Effector CD4-positive, alpha-beta T cell (primary cell): ENCODE measurements at places on chromosomes 7 and 10.

- no peak for DNase-seq
These were observed 141.1 kb downstream of the MAPK8 start for GRCh38 chr10:48447356-48448215.

- no peak for DNase-seq
These were observed 16.5 kb downstream of the GBF1 start for GRCh38 chr10:102261842-102262241.

DNA sequence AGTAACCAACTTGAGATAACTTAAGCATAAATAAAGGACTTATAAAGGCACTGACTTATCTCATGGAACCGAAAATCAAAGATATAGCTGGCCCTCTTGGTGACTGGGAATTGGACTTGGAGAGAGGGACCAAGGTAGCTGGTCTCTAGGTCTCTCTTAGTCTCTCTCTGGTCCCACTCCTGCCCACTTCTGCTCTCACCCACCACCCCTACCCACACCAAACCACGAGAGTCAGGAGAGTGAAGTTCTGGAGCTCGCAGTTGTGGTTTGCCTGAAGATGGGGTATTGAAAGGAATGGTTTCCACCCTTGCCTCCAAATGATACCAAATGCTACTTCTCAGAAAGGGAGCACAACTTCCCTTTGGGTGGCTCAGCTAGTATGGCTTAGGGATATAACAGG is 216.3 kb downstream of the LRMDA start:
- no peak for DNase-seq

GRCh38 chr10:98224509-98224908 is 43.5 kb downstream of the LOXL4 start:
- DNase-seq = no peak
